Stimulated activated CD4-positive, alpha-beta T cell treated with anti-CD3 and anti-CD28 coated beads, Interleukin-1b, Interleukin-23, amount 100 ng/mL, for 1 hour (primary cell): ENCODE measurements at places on chromosomes 5 and 9.

DNA sequence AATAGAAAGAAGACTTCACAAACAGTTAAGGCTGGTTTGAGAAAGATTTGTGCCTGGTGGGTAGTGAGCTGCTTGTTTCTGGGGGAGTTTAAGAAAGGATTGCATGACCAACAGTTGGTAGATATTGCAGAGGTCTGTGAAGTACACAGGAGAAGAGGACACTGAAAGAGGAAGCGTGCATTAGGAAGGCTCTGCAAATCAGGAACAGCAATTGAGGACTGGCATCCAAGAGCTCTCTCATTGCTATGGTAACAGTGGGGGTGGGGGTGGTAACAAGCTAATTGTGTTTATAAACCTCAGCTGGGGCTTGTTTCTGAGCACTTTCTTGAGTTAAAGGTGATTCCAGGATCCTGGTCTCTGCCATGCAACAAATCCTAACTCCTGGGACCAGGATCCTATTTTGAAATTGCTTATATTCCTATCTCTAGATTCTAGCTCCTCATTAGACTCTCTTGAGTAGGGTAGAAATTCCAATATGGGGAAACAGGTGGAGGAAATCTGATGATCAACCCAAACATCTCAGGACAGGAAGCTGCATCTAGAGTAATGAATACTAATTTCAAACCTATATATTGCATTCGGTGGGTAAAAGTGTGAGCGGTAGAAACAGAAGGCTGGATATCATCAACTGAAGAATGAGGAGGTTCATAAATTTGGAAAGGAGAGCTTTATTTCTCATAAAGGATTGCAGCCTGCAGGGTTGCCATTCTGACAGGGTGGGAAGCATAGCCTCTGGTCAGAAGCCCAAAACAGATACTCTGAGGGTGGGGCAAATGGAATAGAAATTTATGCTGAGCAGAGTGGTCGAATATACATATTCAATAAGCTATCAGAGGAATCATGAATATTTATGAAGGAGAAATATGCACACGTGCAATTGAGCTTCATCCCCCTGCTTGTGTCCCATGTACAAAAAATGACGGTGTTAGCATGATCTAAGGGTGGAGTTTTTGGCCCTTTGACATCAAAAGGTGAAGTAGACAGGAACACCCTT lies 79.4 kb downstream of the PTTG1 start:
- DNase-seq, result no peak

- DNase-seq, result no peak
Observed at GRCh38 chr5:97876272-97876671, 693.2 kb upstream of the RIOK2 start.

DNA sequence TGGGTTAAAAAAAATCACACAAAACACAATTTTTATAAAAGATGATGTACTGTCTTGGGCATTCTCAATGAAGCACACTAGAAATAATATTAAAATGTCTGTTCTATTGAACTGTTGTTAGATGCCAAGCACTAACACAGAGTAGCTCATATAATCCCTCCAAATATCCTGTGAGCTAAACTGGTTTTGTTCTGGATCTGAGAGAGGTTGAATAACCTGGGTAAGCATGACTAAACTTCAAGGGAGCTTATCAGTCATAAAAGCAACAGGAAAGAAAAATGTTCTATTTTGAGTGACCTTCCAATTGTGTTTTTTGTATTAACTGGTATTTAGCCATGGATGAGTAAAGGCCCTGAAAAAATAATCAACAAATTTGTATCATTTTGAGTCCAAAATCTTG lies 175.3 kb downstream of the SMC2 start:
- no peak for DNase-seq

GRCh38 chr9:114888607-114889006 lies 41.8 kb downstream of the TNFSF8 start:
- no peak for DNase-seq

DNA sequence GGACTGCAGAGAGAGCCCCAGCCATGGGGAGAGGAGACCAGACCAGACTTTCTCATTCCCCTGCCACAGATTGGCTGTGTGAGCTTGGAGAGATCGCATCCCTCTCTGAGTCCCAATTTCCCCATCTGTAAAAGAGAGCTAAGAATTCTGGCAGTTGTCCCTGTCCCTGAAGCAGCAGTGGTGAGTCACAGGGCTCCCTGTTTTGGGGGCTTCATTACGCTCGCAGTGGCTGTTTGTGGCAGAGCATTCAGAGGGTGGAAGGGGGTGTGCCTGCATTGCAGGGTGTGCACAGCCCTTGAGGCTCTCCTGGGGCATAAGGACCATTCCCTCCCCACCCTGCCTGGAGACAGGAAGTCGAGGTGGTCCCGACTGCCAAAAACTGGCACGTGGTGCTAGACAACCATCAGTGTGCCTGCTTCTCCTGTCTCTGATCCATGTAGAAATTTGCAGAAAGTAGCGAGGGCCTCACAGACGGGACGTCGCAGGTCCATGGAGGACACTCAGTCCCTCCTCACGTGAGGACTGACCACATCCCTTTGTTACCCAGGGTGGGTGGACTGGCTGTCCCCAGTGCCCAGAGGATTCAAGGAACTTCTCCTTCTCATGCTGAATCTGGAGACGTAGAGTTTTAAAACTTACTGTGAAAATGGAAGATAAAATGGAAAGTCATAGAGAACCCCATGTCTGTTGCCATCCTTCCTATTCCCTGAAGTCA lies 35.3 kb downstream of the HRH2 start:
- DNase-seq, result no peak

GRCh38 chr5:32297181-32298058 lies 15.3 kb downstream of the MTMR12 start:
- no peak for DNase-seq

DNA sequence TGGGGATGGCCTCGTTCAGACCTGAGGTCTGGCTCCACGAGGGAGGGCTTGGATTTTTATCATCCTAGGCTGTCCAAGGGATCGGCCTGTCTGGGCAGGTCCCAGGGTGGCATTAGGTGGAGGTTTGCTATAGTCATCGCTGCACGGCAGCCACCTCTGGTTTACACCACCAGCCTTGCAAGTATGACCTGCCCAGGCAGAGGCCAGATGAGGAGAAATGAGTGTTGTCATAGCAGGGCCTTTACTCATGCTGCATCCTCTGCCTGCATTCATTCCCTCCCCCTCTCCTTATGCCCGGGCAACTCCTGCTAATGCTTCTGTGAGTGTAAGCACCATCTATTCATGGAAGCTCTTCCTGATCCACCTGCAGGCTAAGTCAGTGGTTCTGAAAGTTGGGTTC lies 15.3 kb upstream of the NDST1 start:
- DNase-seq, result no peak

DNA sequence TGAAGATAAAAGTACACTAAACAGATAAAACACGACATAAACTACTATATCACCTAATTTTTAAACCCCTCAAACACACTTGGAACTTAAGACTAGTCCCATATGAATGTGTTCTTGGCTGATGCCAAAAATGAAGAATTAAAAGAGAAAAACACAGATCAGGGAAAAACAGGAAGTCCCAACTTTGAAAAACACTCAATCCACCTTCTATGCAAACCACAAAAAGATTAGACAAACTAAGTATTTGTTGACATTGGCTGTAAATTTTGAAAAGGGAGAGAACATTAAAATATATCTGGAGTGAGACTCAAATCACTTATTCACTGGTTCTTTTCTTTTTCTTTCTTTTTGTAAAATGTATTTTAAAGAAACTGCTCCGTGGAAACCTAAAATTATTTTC lies 81.4 kb downstream of the ANKH start:
- no peak for DNase-seq

- DNase-seq, result no peak
Observed at GRCh38 chr5:44365345-44365744, 23.9 kb downstream of the FGF10 start.

DNA sequence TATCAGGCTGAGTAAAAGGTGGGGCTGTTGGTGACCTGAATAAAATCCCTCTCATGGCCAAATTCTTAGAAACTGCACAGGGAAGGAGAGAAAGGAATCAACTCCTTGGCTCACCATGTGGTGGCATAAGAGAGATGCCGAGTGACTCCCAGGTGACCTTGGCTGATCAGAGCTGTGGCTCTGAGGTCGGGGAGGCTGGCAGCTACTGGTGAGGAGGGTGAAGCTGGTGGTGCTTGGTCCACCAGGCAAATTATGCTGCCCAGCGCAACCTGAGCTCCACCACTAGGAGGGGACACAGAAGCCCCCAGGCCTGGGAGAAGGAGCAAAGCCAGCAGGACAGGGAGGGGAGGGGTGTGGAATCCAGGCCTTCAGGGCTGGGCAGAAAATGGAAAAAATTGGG lies 111.2 kb upstream of the IL12B start:
- DNase-seq, result no peak

DNA sequence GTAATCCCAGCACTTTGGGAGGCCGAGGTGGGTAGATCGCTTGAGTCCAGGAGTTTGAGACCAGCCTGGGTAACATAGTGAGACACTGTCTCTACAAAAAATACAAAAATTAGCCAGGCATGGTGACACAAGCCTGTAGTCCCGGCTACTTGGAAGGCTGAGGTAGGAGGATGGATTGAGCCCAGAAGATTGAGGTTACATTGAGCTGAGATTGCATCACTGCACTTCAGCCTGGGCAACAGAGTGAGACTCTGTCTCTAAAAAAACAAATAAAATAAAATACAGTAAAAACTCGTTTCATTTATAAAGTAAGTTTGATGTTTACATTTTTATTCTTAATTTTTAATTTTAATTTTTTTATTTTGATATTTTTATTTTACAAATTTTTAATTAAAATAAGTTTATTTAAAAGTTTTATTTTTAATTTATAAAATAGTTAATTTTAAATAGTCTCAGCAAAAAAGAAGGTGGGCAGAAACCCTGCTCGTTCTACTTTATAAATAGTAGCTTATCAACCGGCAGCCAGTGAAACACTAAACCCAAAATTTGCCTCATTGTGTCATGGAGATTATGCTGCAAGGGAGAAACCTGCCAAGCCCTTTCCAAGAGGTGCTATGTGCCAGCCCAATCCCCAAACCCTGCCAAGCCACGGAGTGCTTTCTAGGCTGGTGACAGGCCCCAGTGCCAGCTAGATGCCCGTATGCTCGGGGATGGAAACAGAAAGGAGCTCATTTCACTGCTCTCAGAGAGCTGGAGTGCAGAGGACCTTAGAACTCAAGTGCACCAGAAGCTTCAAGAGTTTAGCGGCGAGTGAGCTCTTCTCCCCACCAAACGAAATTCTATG lies 38.9 kb downstream of the SERINC5 start:
- no peak for DNase-seq

- no peak for DNase-seq
Observed at GRCh38 chr5:169860585-169860984, 119.7 kb downstream of the INSYN2B start.

DNA sequence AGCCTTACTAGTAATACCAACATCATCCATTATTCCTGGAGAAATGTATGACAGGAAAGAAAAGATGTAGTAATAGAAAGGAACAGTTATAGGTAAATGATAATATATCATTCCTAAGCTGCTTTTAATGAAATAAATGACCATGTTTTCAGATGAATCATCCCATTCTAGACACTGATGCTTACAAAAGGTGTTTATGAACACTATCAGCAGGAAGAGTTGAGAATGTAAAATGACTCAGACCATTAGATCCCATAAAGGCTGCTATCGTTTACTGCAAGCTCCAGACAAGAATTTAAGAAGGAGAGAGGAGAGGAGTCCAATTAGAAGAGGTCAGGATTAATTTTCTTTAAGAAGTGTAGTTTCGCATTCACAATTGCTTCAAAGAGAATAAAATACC lies 1033.5 kb downstream of the EFNA5 start:
- DNase-seq, result no peak

- no peak for DNase-seq
Observed at GRCh38 chr5:171470420-171470819, 51.0 kb downstream of the FGF18 start.

- no peak for DNase-seq
Observed at GRCh38 chr9:17578911-17579793, at the start of gene SH3GL2. TSS of gene SH3GL2 (plus strand) at chr9:17579066.

GRCh38 chr9:107158321-107158720 lies 124.8 kb upstream of the RAD23B start:
- no peak for DNase-seq

DNA sequence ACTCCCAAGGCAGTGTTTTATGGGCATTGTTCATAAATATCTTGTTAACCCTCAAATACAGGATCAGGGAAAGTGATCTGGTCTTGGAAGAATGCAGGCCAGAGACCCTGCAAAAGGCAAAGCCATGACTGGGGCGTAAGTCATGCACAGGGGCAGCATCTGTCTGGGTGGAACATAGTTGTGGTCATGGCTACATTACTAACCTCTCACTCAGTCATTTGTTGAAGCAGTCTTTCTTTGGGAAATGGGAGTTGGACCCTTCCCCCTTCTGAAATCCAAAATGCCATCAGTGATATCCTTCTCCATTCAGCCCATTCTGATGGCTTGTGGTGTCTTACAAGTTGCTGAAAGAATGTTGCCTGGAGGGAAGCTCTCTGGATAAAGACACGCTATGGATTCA lies 68.1 kb downstream of the GDNF start:
- DNase-seq, result no peak

- DNase-seq, result no peak
Observed at GRCh38 chr5:158464383-158464782, 605.4 kb upstream of the CLINT1 start.

DNA sequence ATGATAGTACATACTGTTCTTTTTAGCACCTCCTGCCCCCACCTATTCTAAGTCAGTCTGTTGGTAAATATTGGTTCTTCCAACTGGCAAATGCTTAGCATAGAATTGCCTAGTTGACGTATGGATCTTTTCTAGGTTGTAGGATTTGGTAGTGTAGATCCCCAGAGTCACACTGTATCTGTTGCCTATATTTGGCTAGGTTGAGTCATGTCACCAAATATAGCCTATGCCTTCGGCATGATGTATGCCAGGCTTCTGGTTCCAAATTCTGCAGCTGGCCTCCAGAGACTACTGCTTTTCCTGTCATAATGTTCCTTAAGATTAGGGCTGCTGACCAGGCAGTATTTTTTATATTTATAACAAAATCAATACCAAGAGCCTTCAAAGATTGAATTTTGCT lies 38.2 kb downstream of the CPEB4 start:
- no peak for DNase-seq

DNA sequence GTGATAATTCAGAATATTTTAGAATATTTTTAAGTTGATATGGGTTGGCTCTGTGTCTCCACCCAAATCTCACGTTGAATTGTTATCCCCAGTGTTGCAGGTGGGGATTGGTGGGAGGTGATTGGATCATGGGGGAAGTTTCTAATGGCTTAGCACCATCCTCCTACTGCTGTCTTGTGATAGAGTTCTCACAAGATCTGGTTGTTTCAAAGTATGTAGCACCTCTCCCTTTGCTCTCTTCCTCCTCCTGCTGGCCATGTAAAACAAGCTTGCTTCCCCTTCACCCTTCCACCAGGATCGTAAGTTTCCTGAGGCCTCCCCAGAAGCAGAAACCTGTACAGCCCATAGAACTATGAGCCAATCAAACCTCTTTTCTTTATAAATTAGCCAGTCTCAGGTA lies 214.6 kb upstream of the C9orf72 start:
- DNase-seq, result no peak

DNA sequence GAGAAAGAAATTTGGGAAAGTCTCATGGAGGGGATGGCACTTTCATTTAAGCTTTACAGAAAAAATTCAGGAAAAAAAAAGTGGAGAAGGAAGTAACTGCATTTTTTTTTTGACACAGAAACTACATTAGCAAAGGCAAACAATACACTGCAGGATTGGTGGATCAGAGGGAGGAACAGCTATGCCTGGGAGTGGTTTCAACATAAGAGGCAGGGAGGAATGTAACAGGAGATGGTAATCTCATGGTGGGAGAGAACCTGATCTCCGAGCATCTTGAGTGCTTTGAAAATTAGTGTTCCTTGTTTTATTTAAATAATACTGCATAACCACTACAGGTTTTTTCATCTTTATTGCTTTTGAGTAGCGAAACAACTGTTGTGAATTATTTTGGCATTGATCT lies 249.4 kb downstream of the FAM170A start:
- DNase-seq, result no peak

GRCh38 chr5:158313027-158313732 lies 454.2 kb upstream of the CLINT1 start:
- DNase-seq, result no peak
